ENCODE measurements at places on chromosomes 12 and 14.

DNA sequence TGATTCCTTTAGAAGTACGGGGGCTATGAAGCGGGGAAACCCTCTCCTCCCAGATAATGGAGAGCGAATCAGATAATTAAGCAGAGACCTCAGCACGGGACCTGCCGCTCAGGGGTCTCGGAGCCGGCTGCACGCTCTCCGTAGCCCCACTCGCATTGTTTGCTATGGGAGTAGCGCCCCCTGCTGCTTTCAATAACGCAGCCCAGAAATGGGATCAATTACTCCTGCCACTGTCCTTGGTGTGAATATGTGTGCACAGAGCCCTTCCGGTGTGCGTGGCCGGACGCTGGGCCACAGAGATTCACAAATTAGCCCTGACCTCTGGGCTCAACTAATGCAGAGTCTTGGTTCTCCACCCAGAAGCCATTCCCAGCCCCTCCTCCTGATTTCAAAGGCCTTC lies 76.4 kb upstream of the TMEM132C start:
- no peak for DNase-seq

DNA sequence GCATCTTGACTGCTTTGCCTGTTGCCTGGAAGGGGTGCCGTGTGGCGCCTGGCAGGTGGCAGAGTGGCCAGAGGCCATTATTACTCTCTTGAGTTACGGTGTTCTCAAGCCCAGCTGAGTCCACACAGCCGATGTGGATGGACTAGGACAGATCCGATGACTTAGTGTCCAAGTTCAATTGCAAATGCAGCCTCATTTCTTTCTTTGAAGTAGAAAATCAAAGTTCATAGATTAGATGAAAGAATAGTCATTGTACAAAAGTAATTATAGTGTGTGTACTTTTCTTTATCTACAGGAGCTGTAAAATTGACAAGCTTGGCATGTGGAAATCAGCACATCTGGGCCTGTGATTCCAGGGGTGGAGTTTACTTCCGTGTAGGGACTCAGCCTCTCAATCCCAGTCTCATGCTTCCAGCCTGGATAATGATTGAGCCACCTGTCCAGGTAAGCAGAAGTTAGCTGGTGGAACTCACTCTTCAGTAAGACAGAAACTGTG lies 44.7 kb downstream of the ANKRD9 start:
- no peak for DNase-seq

DNA sequence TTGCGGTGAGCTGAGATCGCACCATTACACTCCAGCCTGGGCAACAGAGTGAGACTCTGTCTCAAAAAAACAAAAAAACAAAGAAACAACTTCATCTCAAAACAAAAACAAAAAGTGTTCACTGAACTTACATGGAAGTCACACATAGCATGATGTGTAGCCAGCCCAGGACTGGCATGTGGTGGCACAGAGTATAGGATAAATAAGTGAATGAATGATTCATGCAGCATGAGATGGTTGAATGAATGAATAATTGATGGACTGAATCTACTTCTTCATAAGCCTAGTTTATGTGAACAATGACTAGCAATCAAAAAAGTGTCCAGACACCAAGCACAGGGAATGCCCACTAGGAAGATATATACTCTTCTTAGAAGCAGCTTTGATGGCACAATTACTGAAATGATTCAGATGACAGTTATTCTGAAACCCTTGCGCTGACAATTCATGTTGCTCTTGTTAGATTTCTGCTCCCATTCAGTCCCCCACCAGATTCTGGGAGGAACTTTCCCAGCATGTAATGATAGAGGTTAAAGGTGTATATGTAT lies 31.6 kb upstream of the SERPINA6 start:
- DNase-seq: no peak

GRCh38 chr14:89294060-89294459 lies 123.0 kb downstream of the FOXN3 start:
- DNase-seq: no peak

DNA sequence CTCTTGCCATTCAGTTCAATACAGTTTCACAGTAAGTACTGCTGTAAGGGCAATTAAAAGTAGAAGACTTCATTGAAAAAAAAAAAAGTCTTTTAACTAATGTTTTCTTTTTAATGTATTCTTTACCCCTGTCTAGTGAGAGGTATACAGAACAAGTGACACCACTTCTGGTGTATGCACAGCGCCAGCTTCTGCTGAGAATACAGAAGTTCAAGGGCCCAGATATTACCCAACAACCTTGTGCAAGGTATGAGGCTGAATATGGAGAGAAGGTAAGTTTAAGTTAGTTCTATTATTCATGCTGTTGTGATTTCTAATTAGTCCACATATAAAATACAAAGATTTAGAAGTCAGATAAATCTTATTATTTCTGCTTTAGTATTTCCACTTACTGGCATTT lies 168.7 kb downstream of the CFAP54 start:
- DNase-seq: no peak

DNA sequence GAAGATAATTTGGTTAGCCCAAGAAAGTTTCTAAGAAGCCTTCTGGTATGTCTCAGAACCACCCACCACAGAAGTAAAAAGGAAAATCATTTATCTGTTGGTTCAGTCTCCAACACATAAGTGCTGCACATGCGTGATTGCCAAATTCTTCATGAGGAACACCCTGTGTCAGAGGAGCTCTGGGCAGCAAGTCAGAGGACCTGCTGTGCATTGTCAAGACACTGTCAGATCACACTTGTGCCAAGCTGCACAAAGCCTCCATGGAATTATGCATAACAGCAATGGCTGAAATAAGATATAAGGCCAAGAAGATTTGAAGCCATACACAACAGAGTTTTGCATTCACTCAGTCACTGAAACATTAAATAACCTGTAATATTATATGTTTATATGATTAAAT lies 1304.7 kb upstream of the FLRT2 start:
- no peak for DNase-seq

- no peak for DNase-seq
Measured at GRCh38 chr12:24852420-24852819, 96.5 kb downstream of the BCAT1 start.

DNA sequence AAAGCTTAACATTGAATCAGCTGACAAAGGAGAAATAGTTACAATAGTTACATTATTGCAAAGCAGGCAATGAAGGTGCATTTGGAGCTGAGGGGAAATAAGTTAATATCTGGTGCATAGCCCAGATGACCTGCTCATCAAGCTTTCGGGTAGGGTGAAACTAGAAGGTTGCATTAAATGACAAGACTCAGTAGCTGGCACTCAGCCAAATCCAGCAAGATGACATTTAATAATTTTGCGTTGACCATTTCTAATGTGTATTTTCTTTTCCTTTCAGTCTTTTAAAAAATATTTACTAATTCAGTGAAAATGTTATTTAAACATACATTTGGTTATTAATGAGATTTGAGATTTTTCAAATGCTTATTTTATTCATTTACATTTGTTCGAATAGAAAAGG lies 188.6 kb downstream of the SLC5A8 start:
- DNase-seq: no peak

DNA sequence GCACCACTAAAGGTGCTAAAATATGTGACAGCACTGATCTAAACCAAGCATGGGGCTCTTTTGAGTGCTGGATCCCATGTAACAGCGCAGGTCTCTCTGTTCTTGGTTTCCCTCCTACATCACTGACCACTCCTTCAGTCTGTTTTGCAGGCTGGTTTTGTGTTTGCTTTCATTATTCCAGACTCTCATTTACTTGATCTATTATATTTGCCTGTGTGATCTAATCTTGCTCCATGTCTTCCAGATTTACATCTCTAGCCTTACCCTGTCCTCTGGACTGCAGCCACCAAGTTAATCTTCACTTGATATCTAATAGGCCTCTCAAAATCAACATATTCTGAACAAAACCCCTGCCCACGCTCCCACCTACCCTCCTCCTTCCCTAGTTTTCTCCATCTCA lies 8.6 kb downstream of the GLIPR1 start:
- DNase-seq: no peak

DNA sequence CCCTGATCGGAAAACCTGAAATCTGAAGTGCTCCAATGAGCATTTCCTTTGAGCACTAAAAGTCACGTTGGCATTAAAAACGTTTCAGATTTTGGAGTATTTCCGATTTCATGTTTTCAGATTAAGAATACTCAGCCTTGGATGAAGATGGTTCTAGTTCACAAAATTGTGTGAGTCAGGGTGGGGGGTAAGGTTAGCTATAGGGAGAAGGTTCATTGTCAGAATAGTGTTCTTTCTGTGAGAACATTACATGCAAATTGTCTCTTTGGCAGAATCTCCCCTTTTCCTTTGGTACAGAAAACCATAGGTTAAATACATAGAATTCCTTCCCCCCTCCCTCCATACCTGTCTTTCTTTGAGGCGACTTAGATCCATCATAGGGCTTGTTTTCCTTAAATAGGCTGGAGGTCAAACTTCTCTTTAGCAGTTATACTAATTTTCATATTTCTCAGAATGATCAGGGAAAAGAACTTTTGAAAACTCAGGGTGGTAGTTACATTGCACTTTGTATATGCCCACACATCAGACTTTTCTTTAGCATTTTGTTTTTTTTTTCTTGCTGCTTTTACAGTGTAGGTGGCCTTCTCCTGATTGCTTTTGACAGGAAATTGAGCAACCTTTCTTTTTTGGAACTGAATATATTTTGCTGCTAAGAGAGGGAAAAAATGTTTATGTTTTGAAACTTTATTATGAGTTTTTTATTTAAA lies 503.5 kb downstream of the PCNX1 start:
- no peak for DNase-seq

- no peak for DNase-seq
Measured at GRCh38 chr12:45017916-45018315, 33.0 kb downstream of the DBX2 start.

- no peak for DNase-seq
Measured at GRCh38 chr12:104643819-104644669, 187.3 kb downstream of the CHST11 start.

GRCh38 chr12:67484791-67485480 lies 163.6 kb upstream of the DYRK2 start:
- no peak for DNase-seq

DNA sequence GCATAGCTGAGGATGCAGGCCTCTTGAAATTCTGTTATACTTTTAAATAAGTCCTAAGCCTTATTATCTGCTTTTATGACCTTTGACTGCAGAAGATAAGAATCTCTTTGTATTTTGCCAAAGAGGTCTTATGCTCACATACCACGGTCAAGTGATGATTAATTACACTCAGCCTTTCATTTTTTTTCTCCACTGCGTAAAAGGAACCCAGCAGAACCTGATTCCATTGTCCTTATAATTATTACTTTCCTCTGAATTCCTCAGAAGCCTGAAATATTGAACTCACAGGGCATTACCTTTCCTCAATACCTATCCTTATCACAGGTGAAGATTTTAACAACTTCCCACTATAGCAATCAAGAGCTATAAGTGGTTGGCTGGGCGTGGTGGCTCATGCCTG lies 498.7 kb upstream of the RPL10L start:
- DNase-seq: no peak

DNA sequence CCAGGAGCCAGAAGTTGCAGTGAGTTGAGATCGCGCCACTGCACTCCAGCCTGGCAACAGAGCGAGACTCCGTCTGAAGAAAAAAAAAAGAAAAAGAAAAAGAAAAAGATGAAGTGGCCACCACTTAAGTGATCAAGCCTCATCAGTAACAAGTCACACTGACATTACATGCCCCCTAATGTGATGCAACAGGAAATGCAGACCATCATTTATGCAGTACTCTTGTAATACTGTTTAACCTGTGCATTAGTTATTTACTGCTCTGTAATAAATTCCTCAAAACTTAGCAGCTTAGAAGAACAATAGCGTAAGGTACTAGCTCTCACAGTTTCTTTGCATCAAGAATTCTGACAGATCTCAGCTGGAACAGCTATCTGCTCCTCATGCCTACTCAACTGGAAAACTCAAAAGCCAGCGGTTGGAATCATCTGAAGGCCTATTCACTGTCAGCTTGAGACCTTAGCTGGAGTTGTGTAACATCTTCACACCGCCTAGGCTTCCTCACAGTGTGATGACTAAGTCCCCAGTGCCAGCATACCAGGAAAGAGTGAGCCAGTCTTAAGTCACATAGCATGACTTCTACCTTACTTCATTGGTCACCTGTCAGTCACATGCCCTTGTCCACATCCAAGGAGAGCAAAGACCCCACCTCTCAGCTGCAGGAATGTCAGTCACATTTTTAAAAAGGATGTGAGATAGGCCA lies 31.5 kb downstream of the EPS8 start:
- no peak for DNase-seq

GRCh38 chr14:54322701-54323337 lies 74.0 kb upstream of the CDKN3 start:
- DNase-seq: no peak

DNA sequence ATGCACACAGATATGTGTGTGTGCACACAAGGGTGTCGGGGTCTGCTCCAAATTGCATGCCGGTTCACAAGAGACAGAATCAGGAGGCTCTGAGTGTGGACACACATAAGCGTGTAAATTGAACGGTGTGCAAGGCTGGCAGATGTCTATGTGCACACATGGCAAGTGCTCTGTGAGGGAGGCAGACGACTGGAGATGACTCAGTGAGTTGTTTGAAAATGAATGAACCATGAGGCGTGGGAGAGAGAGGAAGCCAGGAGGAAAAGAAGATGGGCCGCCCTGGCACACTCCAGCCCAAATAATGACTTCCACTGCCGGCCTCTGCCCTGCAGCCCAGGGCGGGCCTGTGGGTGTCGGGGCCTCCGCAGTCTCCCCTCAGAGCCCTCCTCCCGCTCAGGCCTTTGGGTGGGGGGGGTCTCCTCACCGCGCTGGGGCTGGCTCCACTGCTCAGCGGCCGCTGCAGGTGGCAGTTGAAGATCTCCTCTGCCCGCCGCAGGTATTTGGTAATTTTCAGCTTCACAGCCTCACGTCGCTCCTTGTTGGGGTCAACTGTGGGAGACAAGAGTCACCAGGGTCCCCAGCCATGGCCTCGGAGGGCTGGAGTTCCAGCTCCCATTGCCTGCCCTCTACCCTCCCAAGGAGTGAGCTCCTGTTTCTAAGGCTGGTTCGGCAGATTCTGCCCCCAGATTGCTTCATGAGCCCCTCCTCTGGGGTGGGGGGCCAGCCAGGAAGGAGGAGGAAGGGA lies 3.5 kb downstream of the RPS6KL1 start:
- DNase-seq: no peak

DNA sequence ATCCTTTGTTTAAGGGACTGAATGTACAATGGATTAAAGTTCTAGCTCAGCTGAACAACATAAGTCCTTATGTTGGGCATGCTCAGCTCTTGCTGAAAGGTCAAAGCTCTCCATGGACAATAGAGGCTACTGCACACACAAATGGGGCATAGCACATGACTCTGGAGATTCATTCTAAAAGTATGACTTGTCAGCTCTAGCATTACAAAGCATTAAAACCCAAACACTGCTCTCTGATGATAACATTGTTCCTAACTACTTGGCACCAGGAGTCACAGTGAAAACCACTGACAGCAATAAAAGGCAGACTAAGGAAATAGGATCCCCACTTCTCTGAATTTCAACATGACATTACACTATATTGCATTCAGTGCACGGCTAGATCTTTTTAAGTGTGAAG lies 21.9 kb upstream of the FSCB start:
- no peak for DNase-seq

DNA sequence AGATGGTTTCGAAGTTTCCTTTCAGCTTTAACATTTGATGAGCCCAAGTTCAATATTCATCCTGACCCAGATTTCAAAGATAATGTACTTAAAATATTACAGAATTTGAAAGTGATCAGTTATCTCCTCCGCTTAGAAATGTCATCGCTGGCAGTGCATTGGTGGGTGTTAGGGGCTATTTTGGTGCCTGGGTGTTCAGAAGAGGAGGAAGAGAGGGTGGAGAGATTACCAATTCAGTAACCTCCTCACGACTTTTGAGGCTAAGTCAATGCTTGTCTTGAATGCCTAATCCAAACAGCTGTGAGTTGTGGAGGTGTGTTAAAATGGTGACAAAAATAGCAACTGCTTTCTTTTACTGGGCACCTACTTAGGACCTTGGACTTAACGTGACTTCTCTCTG lies 13.8 kb upstream of the DGLUCY start:
- no peak for DNase-seq

- no peak for DNase-seq
Measured at GRCh38 chr12:104372721-104373335, 69.3 kb downstream of the EID3 start.
